ENCODE measurements at places on chromosomes 2 and 18.
A peak's percentile ranks its signal among the peaks of the same experiment; 100 is the strongest.

DNA sequence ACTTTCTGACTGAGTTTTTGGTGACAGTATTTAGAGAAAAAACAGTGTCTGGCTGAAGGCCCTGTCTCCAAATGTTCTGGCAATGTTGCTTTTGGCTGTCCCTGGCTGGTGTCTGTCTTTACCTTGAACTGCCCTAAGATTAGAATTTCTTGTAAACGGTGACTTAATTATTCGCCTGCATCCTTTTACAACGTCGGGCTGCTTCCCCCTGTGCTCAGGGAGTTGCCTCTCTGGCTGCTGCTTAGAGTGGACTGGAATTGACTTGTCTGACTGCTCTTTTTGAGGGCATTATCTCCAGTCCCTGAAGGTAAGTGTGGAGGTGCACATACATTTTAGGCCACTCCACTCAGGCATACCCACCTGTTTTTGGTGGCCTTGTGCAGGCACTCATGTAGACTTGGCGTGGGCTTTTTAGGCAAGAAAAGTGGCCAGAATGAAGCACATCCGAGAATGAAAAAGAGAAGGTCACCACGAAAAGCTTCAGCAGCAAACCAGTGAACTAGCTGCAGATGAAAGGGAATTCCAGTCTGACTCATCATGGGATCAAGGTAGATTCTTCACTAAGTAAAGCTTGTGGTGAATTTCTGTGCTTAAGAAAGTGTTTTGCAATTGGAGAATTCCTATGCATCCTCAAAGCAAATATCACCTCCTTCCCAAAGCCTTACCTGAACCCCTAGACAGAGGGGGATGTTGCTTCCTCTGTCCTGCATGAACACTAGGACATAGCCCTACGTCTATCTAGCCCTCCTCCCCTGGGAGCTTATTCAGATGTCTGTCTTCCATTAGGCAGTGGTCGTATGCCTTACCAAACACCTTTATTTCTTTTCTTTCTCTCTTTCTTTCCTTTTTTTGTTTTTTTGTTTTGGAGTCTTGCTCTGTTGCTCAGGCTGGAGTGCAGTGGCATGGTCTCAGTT lies 230.3 kb upstream of the TRIB2 start:
- no peak for DNase-seq

- DNase-seq, result no peak
These were observed 21.0 kb downstream of the SLC20A1 start for GRCh38 chr2:112666761-112667122.

DNA sequence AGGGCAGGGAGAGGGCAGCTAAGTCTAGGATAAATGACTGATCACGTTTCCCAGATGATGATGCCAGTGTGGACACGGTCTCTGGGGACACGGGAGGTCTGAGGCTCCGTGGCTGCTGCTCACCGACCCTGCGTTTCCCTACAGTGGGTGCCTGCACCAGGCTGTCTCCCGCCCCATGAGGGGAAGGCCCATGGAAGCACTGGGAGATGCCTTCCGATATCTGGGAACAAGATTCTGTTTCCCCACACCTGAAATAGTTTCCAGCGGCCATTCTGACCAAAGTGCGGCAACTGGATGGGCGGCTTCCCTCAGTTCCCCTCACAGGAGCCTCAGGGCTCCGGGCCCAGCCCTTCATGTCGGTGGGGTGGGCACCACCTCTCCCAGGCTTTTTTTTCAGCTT lies 83.1 kb downstream of the EDAR start:
- DNase-seq, result no peak

DNA sequence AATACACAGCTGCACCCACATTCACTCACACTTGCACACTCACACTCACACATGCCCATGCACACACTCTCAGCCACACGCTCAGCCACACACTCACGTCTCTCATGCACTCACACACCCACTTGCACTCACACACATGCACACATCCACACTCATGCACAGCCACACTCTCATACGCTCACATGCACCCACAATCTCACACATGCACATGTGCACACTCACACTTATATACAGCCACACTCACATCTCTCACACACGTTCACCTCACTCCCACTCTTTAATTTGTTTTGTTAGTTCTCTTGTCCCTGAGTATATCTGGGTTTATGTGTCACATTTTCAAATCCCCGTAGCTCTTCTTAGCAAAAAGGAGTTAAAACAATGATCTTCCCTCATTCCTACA lies 114.9 kb downstream of the LRATD1 start:
- no peak for DNase-seq

- no peak for DNase-seq
These were observed 112.5 kb downstream of the MAP3K20 start for GRCh38 chr2:173187941-173188788.

- DNase-seq, result no peak
These were observed 27.7 kb downstream of the AFTPH start for GRCh38 chr2:64551851-64552250.

DNA sequence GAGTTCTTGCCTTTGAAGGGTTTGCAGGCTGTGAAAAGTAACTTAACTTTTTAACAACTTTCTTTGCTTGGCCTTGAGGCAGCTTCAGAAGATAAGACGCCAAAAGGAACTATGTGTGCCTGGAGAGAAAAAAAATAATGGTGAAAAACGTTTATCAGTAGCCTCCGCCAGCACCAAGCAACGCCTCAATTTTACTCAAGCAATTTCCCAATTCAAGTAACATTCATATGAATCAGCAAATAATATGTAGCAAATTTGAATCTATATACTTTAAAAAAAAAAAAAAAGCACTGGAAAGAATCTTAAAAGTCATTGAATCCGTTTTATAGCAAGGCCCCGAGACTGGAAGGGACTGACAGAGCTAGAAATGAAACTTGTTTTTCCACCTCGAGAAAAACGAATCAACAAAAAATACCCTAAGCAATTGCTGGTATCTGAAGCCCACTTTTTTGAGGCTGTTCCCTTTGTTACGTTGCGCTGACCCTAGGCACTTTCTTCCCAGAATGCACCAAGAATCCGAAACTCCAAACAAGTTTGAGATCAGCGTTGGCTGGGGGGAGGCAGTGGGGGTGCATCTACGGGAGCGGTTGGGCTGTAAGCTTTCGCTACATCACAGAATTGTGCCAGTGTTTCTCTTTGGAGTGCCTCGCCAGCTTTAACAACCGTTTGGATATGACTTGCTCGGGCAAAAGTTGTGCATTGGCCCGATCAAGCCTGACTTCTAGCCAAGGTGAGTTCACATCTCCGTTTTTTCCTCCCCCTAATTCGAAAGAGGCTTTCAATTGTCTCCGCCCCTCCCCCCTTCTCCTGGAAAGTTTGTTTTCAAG lies 2.7 kb upstream of the TGIF1 start:
- peak; percentile 66 for DNase-seq

DNA sequence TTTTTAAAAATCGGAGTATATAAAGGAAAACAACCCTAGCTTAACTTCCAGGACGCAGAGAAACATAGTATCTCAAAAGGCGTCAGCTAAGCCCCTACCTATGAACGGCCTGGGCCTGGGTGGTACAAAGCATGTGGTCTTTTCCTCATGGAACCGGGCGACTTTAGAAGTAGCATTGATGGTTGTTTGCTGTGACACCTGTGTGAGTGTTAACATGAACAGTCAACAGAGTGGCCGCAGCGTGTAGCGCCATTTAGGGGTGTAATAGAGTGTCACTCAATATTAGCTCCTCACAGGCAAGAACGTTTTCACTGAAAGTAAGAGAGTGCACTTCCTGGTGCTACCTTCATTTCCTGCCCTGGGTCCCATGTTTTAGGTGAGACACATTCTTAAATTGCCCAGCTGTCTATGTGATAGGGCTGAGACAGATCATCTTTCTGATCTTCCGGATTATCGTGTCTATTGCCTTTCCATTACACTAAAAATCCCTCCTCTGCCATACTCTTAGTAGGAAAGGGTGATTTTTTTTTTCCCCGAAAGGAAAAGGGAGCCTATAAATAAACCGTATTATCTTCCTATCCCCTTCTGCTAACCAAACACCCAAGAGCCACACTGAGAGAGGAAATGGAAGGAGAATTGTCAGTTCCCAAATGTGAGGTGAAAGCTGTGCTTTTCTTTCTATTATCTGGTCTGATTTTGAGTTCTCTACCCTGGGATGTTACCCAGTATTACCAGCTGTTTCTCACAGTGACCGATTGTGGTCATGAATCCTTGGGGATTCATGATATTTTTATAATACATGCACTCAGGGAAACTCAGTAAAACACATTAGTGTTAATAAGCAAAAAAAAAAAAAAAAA lies 1.3 kb downstream of the GORASP2 start:
- no peak for DNase-seq
